ENCODE measurements at places on chromosomes 6 and 20.
A peak's percentile ranks its signal among the peaks of the same experiment; 100 is the strongest.

DNA sequence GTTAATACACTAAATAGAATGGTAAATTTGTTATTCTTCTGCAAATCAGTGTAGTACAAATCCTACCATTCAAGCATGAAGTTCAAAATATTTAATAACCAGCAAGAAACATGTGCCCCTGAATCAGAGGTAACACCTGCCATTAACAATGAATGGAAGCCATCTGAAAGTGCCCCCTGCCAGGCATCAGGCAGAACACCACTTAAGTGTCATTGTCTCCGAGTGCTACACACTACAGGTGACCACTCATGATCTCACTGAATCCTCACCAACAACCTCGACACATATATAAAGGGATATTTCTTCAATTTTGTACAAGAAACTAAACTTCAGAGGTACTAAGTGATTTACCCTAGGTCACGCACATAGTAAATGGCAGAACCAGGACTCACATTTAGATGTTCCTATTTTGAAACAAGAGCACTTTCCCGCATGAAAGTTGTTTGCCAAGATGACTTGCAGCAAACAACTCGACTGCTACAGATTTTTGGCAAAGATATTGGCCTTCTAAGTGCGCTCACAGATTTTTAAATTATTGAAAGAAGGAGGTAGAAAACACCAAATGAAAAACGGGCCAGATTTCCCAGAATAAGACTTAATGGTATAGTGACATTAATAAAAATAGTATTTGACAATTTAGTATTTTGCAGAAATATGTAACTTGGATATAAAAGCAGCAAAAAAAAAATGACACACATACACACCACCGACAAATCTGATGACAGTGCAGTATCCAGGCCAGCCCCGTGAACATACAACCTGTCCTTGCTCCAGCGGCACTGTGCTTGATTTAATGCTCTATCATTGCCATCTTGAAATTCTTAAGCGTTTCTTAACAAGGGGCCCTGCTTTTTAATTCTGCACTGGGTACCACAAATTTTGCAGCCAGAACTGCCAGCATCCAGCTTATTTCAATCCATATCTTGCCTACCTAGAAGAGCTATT, 274.5 kb downstream of the ALDH8A1 start:
- no peak for DNase-seq

DNA sequence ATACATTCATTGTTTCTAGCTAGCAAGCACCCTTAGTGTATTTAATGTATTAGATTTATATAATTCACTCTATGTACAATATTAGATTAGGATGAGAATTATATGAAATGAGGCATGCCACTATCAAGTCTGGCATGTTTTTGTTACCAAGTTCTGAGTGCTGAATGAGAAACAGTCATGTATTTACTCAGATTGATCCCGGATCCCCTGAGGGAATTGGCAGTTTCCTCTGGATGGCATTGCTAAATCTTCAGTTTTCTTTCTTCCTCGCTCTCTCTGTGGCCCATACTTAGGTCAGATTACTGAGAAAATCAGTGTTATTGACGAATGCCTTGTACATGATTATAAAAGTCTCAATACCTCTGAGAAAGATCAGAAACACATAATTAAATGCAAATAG, 66.6 kb downstream of the CDKAL1 start:
- DNase-seq = no peak

DNA sequence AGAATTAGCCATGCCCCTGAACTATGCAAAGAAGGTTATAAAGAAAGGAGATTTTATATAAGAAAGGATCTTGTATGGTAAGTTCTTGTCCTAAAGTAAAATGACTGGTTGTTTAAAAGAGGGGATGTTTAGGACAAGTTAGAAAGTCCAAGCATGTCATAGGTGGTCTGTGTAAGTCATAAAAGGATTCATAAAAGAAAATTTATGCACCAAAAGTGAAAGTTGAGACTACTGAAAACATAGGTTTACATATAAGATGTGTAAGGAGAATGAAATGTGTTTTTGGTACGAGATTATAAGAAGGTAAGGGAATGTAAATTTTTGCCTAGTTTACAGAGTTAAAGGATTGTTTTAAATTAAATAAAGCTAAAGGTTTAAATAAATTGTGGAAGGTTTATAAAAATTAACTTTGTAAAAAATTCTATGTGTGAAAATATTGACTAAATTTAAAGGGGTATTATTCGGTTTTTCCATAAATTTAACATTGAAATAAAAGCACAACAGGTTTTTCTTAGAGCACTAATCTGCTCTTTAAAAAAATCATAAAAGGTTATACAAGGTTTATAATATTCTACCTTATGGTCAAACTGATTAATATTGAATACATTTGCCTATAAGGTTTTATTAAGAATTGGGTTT, 93.6 kb upstream of the UST start:
- DNase-seq = no peak

GRCh38 chr20:61840779-61841455, 224.8 kb downstream of the TAF4 start:
- no peak for DNase-seq

- DNase-seq = no peak
Measured at GRCh38 chr6:169775321-169775720, 23.9 kb downstream of the ERMARD start.

GRCh38 chr20:10362674-10363073, 71.3 kb downstream of the MKKS start:
- no peak for DNase-seq

- DNase-seq = no peak
Measured at GRCh38 chr6:158573542-158573931, 13.6 kb downstream of the TMEM181 start.

GRCh38 chr20:39298121-39298520, 336.0 kb downstream of the DHX35 start:
- no peak for DNase-seq

DNA sequence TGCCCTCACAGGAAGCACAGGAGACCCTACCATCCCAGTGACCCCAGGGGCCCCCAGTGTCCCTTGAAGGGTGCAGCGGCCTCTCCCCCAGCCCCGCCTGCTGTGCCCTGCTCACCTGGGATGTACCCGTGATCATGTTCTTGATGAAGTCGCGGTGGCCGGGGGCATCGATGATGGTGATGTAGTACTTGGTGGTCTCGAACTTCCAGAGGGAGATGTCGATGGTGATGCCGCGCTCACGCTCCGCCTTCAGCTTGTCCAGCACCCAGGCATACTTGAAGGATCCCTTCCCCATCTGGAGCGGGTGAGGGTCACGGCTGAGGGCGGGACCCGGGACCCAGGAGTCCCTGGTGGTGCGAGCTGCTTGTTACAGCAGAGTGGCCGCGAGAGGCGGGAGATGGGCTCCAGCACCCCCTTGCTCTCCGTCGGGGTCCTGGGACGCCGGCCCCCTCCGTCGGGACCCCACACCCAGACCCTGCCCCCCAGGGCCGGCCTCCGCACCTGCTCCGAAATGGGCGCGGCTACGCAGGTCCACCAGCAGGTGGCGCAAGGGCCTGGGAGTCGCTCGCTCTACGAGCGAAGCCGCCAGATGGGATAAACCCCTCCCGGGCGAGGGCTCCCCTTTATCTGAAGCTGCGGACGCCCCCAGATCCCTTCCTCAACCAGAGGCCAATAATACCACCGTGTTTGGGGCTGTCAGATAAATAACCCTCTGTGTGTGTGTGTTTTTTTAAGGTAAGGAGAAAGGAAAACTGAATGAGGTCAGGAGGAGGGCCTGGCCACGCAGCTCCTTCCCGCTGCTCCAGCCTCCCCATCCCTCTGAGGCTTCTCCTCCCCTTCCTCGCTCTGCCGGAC, 2.9 kb downstream of the EEF1A2 start:
- DNase-seq = peak; percentile 75

GRCh38 chr6:153673750-153674149, 365.3 kb upstream of the OPRM1 start:
- no peak for DNase-seq

- DNase-seq = no peak
Measured at GRCh38 chr20:32752458-32753250, 9.4 kb upstream of the COMMD7 start.

GRCh38 chr6:340991-341827, 48.9 kb downstream of the DUSP22 start:
- DNase-seq = no peak

DNA sequence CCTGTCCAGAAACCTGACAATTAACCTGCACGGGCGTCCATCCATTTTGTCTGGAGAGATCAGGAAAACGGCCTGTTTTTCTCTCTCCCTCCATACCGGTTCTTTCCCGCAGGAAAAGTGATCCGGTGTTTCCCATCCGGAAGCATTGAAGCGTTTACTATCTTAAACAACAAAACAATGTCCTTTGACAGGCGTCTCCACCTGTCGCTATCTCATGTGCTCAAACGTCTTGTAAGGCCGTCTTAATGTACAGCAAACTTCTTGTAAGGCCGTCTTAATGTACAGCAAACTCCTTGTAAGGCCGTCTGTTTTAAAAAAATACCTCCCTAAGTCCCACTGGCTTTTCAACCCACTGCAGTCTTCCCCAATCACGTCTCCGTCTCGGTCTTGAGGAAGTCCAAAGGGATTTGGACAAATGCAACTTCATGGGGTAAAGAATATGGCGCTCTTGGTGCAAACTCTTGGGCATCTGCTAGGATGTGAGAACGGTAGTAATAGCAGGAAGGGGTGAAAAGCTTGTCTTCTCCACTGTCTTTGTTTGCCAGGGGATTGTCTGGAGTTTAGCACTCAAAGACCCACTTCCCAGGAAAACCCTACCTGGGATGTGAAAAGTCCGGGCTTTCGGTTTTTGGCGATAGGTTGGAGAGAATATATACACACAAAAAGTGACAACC, 29.9 kb upstream of the TRIM27 start:
- DNase-seq = no peak

DNA sequence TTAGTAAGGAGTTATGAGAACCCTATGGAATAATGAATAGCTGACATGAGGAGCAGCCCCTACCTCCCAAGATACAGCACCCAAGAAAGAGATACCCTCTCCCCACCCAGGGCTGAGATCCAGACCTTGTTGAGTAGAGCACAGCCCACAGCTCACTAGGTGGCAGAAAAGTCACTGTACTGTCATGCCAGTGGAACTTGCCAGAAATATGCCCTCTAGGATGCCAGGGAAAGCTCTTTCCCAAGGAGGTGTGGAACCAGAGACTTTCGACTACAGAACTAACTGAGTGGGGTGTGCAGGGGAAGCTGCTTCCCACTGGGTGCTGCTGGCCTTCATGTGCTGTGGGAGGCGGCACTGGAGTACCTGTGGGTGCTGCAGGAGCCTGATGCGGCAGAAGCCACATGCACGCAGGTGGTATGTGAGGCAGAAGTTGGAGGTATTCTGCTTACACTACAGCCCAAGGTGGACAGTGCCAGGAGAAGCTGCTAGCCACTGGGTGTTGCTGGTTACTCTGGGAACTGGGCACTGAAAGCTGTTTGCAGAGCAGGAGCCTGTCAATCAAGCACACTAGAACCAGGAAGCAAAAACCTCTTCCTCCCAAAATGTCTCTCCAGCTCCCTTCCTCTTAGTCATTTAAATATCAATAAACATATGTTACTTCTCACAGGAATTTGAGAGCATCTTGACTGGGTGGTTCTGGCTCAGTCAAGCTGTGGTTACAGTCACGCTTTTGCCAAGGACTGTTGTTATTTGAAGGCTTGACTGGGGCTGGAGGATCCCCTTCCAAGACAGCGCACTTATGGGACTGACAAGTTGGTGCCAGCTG, 17.8 kb downstream of the ARMC12 start:
- no peak for DNase-seq

DNA sequence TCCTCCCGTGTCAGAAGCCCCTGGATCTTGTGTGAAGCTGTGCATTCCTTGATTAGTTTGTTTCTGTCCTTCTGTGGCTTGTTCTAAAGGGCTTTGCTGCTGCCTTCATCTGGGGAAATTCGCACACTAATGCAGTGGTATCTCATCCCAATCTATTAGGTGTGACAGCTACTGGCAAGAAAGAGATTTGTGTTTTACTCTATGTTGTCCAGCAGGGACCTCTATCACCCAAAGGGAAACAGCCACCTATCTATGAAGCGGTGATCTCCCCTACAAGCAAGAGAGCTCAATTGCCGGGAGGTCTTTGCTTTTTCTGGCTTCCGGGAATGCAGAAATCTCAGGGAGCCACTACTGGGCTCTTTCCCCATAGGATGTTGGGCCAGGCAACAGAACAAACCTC, 151.8 kb downstream of the NRN1 start:
- no peak for DNase-seq

DNA sequence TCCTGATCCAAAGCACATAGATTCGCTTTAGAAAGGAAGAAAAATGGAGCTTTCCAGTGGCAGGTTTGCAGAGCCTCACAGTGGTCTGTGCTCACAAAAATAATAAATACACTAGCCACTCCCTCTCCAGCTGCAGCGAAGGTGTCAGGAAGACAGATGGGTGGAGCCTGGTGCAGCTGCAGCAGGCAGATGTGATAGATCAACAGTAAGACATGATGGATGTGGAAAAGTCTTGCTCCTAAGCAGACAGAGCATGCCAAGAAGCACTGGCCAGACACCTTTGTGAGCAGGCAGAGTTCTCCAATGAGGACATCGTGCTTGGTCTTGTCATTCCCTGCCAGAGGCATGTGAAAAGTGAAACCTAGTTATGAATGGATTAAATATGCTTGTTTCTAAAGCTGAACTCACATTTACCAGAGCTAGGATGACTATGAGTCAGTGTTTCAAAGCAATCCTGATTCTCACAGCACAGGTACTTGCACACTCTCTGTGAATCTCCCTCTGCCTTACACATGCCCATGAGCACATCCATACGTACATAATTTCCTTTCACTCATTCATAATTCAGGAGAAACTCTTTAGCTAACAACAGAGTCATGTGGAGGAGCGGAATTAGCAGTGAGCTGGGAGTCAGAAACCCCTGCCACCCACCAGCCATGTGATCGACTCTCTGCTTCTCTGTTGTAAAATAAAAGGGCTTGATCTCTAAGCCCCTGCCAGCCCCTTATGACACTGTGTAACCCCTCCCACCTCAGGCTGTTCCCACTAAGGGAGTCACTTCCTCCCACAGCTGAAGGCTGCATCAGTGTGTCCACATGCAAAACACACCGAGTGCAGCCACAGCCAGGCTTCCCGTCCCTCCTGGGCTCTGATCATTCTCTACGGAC, 111.2 kb downstream of the SCML4 start:
- no peak for DNase-seq

- no peak for DNase-seq
Measured at GRCh38 chr20:32623667-32624157, 38.6 kb upstream of the NOL4L start.

GRCh38 chr20:36228770-36229169, 7.5 kb upstream of the AAR2 start:
- DNase-seq = no peak

- no peak for DNase-seq
Measured at GRCh38 chr6:41021832-41022231, 17.2 kb downstream of the UNC5CL start.

DNA sequence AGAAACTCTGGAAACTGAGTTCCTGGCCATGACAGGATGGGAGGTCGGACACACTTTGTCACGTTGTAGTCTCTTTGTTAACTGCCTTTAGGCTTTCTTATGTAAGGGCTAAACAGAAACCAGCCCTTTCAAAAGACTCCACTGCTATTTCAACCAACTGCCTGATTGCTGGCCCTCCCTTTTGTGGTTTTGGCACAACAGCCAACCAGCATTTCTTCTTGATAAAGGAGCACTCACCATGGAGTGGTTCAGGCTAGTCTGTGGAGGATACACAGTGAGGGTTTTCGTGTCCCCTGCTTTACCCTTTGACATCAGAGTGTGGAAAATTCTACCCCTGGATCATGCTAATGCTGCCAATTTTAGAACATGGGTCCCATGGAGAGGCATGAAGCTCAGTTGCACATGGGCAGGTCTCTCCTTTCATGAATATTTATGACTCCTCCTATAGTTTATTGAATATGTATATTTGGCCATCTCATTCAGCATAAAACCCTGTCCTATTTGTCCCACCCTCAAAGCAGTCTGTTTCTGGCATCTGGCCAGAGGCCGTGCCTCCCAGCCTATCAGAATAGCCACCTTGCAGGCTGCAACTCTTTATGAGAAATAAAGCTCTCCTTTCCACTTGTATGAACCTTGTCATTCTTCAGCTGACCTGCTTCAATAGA, 148.3 kb downstream of the HS3ST5 start:
- no peak for DNase-seq

Measured in stimulated activated CD4-positive, alpha-beta T cell treated with anti-CD3 and anti-CD28 coated beads, Interleukin-1b, Interleukin-23, amount 100 ng/mL, for 4 hours (primary cell).